ENCODE measurements at places on chromosomes 7 and 10. TPM values are rescaled to one million over a fixed set of nuclear protein-coding genes. Genes with fewer than 3 reads are reported as not detected.

- DNase-seq = no peak
Measured at GRCh38 chr10:22305721-22306120, 10.5 kb upstream of the COMMD3 start.

DNA sequence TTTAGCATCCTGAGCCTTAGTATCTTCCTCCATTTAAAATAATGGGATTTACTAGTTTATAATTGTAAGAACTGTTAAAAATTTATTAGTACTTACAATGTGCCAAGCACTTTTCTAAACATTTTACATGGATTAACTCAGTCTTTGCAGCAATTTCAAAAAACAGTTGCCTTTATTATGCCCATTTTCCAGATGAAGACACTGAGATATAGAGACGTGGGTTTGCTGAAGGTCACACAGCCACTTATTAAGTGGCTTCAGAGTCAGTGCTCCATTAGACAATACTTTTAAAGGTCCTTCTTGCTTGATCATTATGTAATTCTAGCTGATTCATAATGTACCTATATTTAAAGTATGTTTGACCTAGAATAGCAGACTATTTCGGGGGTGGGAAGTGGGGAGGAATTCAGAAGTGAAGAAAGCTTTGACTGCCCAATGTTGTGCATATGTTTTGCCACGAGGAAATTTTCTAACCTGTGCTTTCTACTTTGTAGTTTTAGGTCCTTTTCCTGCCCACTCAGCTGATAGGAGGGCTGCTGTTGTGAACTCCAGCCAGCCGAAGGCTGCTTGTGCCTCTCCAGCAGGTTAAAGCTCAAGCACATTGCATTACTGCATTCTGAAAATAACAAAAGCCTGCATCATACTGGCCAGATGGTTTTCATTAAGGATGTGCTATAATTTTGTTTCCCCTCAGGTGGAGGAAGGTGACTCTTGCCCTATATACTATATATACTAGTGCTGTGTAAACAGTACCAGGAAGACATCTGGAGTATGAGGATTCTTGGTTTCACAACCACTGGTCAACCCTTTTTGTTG is 4.3 kb downstream of the PLEKHA8 start:
- no peak for DNase-seq

GRCh38 chr10:103851261-103851660 is 4.1 kb downstream of the SH3PXD2A start:
- no peak for DNase-seq

GRCh38 chr10:118342638-118343020 is 505 bp upstream of the FAM204A start:
- DNase-seq = no peak

- no peak for DNase-seq
Measured at GRCh38 chr7:139937715-139938114, 108.7 kb downstream of the TBXAS1 start.

DNA sequence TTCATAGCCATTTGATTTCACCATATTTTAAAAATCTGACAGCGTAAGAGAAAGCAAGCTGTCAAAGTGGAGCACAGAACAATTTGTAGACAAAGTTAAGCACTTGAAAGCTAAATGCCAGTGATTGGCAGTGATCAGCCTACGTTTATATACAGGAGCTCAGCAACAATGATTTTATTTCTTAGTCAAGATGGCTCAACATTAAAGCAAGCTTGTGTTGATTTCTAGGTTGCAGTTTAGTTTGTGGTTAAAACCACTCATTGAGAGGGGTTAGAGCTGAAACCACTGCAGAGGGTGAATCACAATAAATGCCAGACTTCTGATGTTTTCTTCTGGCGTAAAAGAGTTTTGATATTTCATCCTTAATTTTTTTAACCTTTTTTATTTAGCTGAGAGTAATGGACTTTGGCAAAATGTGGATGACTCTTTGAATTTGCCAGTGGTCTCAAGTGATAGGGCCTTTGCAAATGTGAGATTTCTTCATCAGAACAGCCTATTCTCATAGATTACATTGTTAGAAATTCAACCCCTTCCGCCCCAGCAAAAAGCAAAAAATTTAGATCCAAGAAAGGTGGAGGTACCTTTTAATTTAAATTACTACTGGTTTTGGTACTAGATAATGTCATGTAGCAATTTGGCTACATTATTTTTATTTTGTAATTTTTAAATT is 73.8 kb downstream of the SHOC2 start:
- no peak for DNase-seq

DNA sequence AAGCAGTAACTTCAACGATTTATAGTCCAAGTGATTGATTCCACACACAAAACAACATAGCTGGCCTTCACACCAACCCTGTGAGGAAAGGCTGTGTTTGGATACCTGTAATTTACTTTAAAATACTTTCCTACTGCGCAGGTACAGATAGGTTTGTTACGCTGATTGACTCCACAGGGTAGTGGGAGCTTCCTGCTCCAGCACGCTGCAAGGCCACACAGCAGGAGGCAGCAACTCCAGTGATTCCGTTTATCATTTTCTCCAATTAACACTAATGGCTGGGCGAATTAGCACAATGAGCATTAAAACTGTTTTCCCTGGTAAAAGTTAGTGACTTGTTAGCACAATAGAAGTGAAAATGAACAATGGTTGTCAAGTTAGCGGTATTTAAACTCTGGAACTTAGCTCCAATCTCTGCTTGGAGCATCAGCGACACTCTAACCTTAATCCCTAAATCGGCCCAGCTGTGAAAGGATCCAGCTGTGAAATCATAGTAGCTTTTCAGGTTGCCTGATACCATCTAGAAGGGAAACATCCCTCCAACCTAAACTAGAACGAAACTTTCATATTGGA is 959 bp downstream of the DCLRE1C start:
- DNase-seq = no peak

GRCh38 chr7:157097569-157097968 is 41.2 kb upstream of the UBE3C start:
- DNase-seq = no peak

DNA sequence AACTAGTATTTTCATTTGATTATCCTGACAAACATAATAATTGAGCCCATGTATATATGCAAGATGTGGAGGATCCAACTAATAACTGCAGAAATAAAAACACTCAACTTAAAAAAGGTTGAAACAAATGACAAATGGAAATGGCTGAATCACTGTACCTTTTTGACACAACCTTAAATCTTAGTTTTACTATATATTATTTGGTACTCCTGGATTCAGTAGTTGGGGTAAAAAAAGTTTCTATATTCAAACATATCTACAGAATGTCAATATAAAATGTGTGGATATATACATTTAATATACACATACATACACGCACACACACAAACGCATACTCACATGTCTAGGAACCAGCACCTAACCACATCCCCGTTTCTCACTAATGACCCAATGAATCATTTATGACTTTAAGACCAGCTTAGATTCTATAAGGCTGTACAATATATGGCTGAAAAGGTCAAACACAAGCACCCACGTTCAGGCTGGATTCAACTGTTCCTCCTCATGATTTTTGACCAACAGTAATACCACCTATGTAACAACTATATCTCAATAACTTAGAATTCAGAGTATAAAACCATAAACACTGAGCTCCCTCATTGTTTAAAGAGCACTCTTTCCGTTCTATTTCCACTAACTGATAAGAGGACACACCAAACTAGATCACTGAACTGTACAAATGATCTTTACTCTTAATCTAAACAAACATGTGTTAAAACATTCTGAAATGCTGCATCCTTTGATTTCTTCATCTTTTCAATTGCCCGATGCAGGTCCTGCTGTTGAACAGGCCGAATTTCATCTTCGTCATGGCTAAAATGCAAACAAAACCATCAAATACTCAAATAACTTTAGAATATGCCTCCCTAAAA is 63.8 kb downstream of the ATAD1 start:
- no peak for DNase-seq

- no peak for DNase-seq
Measured at GRCh38 chr7:51263631-51264484, 52.8 kb downstream of the COBL start.

DNA sequence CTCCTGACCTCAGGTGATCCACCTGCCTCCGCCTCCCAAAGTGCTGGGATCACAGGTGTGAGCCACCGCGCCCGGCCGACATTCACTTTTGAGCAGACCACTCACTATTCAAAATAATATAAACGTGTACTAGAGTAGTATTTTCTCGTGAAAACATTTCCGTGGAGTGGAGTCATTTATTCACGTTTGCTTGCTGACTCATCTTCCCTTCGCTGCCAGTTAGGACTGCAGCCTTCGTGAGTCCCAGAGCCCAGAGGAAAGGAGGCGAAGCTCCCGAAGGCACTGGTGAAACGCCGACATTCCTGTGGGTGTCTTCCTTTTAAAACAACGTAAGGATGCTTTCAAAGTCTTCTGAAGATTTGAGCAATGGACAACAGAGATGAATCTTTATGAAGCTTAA is 10.9 kb upstream of the INPP5A start:
- peak; percentile 32 for DNase-seq

- DNase-seq = no peak
Measured at GRCh38 chr10:35416619-35417312, 80.5 kb downstream of the CCNY start.

GRCh38 chr7:49702099-49702498 is 71.3 kb upstream of the VWC2 start:
- no peak for DNase-seq

DNA sequence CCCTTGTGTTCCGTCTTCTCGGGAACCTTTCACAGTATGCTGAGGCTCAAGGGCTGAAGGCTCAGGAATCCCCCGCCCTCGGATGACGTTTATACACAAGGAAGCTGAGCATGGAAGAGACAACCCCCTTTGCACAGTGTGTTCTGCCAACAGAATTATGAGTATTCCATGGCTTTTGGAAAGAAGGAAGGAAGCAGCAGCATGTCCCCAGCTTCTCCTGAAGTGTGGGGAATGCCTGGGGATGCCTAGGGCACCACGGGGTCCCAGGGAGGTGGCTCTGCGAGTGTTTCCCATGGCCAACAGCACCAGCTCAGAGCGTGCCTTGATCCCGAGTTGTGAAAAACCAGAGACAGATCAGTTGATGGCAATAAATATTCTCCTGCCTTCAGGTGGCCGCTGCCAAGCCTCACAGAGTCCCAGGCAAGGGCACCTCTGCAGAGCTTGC is 88.8 kb upstream of the DDC start:
- DNase-seq = no peak

DNA sequence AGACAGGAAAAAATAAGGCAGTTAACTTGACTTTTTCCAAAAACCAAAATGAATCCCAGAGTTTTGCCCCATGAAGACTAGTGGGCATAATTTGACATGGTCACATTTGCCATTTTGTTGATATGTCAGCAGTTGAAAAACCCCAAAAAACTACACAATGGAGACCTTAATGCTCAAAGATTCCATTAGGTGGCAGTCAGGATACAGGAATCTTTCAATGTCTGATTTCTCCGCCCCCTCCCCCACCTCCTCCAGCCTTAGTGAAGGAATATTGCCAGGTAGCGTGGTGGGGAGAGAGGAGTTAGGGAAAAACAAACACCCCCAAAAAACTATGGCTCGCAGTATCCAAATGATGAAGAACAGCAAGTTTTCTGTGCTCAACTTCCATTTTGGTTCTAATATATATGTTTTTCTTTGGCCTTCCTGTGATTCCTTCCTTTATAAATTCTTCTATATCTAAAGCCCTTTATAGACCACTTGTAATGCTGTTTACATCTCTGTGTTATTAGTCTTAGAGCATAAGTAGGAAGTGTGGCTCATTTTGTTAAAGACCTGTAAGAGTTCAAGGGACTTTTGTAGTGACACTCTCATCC is 6.7 kb upstream of the SMNDC1 start:
- DNase-seq = no peak

DNA sequence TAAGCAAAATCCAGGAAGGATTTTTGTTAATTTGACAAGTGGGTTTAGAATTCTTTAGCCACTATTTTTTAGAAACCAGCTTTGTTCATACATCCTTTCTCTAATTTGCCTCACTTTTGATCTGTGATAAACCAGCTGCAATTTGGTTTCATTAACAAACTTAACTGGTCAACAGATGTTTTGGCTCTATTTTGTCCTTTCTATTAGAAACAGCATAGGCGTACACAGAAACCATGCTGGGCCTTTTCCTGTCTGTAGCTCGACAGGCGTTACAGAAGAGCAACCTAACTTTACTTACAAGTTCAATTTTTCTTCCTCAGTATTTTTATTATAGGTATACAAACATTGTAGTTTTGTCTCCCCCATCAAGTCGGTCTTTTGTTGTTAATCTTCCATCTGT is 28.2 kb downstream of the KAT6B start:
- no peak for DNase-seq

DNA sequence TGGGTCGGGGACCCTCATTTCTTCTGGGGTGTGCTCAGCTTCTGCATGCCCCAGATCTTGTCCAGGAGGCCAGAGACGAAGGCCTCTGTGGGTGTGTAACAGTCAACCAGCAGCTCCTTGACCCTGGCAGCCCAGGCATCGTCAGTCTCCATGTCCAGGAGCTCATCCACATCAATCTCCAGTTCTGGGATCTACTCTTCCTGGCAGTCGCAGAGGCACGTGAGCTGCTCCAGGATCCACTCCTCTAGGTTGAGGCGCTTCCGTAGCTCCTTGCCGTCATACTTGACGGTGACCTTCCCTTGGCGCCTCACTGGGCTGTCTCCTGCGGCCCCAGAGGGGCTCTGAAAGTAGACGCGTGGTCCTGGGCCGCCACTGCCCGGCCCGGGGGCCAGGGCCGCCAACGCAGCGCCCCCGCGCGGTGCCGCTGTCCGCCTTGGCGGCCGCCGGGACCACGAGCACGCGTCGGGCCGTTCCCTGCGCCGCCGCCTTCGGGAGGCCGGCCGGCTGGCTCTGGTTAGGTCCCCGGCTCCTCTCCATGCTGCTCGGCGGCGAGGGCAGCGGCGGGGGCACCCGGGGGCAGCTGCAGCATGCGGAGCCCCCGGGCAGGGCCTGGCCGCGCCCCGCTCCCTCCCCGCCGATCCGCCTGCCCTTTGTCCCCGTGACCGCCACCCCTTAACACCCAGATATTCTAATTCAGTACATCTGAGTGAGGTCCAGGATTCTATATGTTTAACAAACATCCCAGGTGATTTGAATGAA is 170.5 kb downstream of the SEPTIN7 start:
- DNase-seq = no peak

- no peak for DNase-seq
Measured at GRCh38 chr7:49787980-49788379, 14.5 kb downstream of the VWC2 start.

The KLF14 gene
- 1.1 TPM for total RNA-seq

The TEX36 gene
- total RNA-seq = not detected

The FAM53B gene
- total RNA-seq = 48.0 TPM

The ASB10 gene
- not detected for total RNA-seq

The GPR85 gene
- total RNA-seq = 1.6 TPM

All from sciatic nerve (tissue), 2 donors.